ENCODE measurements at places on chromosomes 12 and 14.

DNA sequence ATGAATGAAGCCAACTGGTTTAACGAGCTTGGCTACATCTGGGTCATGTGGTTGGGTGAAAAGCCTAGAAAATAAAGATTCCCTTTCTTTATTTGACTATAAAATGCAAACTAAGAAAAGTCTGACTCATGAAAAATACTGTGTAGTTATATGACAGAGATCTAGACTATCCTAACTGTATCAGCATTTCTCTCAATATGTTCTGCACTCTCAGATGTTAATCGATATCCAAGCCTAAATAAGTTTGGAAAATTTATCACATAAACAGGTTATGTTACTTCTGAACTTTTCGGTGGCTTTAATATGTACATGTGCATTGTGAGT, 133.1 kb downstream of the DAAM1 start:
- DNase-seq: no peak

- DNase-seq: no peak
Measured at GRCh38 chr14:61171727-61172126, 109.4 kb downstream of the TMEM30B start.

- DNase-seq: no peak
Measured at GRCh38 chr14:35362911-35363374, 41.6 kb downstream of the NFKBIA start.

DNA sequence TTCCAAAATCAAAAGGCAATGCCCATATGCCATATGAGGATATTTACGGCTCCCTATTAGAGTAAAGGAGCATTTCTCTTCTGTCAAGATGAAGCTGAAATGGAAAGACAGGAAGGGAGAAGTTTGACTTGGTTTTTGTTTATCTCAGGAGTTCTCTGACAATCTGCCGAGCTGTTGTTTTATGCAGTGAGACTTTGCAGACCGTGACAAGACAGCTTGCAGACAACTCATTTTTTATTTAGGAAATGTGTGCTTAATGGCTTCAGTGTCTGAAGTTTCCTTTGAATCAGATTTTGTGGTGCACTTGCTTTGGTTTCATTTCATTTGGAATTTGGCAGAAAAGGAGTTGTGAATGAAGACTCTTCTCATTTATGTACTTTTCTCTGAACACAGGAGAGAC, 145.4 kb downstream of the C12orf50 start:
- no peak for DNase-seq

GRCh38 chr12:1573960-1574864, 20.2 kb downstream of the FBXL14 start:
- no peak for DNase-seq

DNA sequence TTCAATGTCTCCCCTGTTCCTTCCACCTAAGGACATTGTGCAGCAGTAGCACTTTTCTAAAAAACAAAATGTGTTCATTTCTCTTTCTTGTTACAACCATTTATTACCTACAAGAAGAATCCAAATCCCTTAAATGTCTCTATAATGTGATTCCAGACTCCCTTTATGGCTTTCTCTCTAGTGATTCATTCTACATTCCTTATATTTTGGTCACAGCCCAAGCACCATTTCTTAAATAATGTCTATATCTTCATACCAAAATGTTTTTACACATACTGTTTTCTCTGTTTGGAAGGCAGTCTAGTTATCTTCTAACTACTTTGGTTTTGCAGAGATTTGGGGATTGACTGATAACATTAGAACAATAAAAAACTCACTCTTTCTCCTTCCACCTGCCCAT, 1037.3 kb upstream of the FLRT2 start:
- DNase-seq: no peak
